Vagina (tissue), 2 donors: ENCODE measurements at places on chromosomes 5 and 9.

GRCh38 chr5:25516141-25516540 is 871.4 kb upstream of the CDH10 start:
- DNase-seq, result no peak

DNA sequence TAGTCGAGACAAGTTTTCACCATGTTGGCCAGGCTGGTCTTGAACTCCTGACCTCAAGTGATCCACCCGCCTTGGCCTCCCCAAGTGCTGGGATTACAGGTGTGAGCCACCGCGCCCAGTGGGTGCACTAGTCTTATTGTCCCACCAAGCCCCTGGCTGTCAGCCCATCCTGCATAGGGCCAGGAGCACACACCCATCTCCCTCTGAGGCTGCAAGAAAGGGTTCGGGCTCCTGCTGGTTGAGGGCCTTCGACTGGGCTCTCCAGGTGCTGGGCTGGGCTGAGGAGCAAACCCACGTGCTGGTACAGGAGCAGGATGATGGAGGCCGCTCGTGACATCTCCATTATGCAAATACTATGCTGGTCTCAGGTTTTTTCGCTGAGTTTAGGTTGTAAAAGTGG is 25.1 kb upstream of the RNF130 start:
- no peak for DNase-seq

DNA sequence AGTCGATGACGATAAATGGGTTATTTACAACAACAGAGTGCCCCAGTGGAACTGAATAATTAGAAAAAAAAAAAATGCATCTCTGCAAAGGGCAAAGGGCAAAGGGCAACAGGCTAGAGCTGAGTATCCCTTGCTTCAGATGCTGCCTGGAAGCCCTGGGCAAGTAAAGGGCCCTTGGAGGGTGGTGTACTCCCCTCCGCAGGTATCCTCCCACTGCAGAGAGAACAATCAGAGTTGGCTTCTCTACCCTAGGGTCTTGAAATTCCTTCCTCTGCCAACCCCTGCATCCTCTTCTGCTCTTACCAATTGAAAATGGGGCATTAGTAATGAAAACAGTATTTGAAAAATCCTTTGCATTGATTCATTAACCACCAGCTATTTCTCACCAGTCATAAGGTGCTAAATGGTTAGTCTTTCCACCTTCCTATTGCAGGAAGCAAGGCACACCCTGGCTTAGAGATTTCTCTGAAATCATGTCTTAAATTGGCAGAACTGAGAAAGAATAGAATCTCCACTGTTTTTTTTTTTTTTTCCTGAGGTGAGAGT is 122.6 kb downstream of the SEMA6A start:
- DNase-seq, result no peak

GRCh38 chr5:151298063-151298855 is 5.3 kb downstream of the SLC36A3 start:
- DNase-seq, result no peak

DNA sequence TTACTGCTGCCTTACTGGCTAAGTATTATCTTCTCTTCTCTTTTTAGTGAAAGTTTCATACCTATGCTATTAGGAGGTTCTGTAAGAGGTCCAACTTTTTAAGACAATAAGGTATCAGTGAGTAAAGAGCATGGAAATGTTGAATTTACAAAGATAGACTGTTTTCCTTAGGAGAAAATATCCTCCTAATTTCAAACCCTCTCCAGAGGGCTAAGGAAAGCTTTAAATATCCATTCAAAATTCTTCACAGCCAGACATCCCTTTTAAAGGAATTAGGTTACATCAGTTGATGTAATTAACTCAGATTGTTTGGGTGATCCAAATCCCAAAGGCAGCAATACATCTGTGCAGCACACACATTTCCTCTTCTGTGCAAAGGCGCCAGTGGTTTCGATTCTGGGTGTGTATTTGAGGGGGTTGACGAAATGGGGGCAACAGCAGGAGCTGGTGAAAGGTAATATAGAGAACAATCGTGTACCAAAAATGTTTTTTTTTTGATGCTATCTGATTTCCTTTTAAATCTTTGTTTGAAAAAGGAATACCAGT is 273.8 kb upstream of the RPS23 start:
- DNase-seq, result no peak

GRCh38 chr5:4212071-4212739 is 616.6 kb downstream of the IRX1 start:
- DNase-seq, result no peak
